ENCODE measurements at places on chromosomes 12 and 14. TPM values are rescaled to one million over a fixed set of nuclear protein-coding genes. Genes with fewer than 3 reads are reported as not detected.

Gene SLC5A8
- total RNA-seq: not detected

Gene ETFBKMT
- total RNA-seq: 3.3 TPM

Gene SLC25A47
- total RNA-seq: not detected

Gene AJUBA
- total RNA-seq: 6.0 TPM

Gene FAM181A
- total RNA-seq: not detected

Gene RFX4
- total RNA-seq: 0.13 TPM

Gene RFLNA
- not detected for total RNA-seq

Gene GLIPR1L1
- not detected for total RNA-seq

Gene LALBA
- total RNA-seq: not detected

Gene HHIPL1
- 3.8 TPM for total RNA-seq

DNA sequence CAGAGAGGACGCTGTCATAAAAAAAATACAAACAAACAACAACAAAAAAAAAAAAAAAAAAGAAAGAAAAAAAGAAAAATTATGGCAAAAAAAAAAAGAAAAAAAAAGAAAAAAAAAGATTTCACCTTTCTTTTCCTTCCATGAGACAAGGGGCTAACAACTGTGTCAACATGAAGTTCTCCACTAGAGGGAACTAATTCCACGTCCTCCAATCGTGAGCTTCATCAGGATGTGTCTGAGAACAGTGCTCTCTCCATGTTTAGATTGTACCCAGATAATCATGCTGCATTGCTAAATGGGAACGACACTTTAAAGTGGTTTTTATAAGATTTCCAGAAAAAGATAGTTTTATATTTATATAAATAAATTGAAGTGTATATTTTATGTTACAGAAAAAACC lies 96.2 kb upstream of the PTPRB start:
- DNase-seq: no peak

GRCh38 chr14:22289570-22289969 lies 299.5 kb downstream of the DAD1 start:
- no peak for DNase-seq

- DNase-seq: peak; percentile 16
These were observed 82.7 kb downstream of the C14orf132 start for GRCh38 chr14:96121660-96122395.

DNA sequence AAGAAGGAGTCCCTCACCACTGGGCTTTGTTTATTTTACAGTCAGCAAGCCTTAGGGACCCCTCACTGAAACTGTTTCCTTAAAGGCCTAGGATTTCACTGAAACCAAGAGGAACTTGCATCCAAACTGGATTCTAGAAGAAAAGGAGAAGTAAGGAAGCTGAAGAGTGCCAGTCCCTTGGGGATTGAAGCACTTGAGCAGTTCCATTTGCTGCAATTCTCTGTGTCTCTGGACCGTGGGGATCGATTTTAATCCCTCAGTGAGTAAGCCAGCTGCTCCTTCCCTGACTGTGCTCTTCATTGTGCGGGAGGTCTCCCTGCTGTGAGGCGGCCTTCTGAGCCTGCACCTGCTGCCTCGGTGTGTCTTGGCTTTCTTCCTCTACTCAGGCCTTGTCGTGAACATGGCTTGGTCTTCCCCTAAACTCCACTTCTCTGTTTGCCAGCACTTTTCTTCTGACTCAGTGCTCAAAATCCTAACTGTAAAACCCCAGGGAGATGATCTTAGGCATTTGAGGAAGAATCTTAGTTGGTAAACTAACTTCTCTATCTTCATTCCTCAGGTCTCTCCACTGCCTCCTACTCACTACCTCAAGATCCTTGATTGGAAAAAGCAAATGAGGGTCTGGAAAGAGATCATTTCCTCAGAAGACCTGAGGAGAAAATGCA lies 132.6 kb downstream of the SLC38A6 start:
- DNase-seq: no peak

DNA sequence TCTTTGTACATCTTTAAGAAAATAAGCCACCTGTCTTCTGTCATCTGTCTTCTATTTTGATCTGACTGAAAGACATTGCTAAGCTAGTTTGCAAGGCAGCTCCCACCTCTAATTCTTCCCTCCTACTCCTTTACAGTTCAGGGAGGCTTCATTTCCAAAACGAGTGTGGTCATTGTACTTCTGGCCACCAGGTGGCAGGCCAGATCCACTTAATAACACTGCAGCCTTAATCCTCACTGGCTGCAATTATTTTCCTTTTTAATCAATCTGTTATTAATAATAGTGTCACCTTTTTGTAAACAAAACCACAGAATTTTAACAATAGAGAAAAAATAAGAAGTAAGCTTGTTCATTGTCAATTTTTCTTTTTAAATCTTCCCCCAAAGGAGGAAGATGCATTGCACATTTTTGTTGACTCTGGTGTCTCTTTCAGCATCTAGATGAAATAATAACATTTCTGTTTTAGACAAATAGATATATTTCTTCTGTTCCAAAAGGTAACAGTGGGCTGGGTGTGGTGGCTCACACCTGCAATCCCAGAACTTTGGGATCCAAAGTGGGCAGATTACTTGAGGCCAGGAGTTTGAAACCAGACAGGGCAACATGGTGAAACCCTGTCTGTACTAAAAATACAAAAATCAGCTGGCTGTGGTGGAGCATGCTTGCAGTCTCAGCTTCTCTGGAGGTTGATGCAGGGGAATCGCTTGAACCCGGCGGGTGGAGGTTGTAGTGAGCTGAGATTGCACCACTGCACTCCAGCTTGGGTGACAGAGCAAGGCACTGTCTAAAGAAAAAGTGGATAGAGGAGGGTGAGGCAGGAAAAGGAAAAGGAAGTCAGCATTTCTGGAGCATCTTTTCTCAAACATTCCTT lies 23.3 kb downstream of the GABARAPL1 start:
- no peak for DNase-seq

- no peak for DNase-seq
These were observed 236.6 kb downstream of the C12orf75 start for GRCh38 chr12:105567061-105567460.

DNA sequence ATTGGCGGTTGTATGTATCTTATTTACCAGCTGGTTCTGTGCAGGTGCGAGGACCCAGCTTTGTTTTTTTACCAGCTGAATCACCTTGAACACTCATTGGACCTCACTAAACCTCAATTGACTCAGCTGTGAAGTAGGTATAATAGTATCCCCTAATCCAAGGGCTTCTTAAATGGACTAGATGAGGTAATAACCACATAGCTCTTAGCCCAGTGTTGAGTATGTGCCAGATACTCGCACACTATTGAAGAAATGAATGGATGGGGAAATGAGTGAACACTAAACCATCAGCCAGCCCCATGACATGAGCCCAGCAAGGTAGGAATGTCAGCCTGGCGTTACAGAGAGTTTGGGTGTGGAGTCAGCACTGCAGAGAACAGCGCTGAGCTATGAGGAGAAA lies 79.7 kb downstream of the RIMBP2 start:
- DNase-seq: no peak

GRCh38 chr12:123363740-123364531 lies 711 bp downstream of the SBNO1 start:
- no peak for DNase-seq

DNA sequence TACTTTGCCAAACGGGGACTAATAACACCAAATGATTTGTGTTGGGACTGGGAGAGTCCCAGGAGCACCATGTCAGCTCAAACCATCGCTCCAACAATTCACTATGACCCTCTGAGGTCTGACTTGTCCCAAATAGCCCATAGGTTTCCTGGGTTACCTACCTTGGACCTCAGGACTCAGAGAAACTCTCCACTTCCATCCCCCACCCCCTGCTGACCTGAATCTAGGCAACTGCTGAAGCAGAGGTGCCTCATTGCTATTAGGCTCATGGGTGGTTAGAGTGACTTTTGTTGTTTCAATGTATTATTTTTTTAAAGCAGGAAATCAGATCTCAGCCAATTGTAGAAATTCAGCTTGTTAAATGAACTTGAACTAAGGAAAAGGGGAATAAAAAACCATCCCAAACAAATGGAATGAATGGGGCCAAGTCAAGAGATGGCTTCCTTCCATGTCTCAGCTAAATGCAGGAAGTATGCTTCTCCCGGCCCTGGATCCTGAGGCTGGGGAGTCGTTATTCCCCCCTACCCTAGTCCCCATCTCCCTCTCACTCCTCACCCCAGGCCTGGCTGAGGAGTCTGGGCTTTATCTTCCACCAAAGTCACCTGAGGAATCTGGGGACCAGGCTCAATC lies 80.9 kb upstream of the SLC24A4 start:
- no peak for DNase-seq

GRCh38 chr12:43805149-43805859 lies 813 bp downstream of the TWF1 start:
- no peak for DNase-seq

- DNase-seq: no peak
These were observed 65.7 kb downstream of the STAB2 start for GRCh38 chr12:103652808-103653207.

DNA sequence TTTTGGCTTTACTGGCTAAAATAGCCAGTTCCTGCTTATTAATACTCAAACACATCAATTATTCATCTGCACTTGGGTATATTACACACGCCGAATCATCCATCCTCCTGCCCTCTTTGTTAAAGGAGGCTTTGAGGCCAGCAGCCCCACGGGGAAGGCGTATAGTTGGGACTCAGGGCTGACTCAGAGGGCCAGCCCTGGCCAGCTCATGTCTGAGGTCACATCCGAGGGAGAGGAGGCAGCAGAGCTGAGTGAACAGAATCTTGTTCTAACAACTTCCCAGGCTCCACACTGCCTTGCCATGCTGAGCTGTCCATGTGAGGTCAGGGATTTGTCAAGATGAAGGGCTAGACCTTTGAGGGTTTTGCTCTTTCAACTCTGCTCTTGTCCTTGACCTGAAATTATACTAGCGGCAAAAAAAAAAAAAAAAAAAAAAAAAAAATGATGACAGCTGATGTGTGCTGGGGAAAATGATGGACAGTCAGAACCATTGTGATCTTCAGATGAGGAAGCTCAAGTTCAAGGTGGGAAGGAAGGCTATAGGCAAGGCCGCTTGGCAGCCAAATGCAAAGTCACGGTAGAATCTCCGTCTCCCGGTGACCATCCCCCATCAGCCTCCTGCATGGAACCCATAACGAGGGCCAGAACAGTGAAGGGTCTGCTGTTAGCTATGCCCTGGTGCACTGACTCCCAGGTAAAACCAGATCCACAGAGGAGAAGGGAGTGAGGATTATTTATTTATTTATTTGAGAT lies 12.5 kb upstream of the MARK3 start:
- no peak for DNase-seq

- DNase-seq: no peak
These were observed 120.1 kb downstream of the SMOC1 start for GRCh38 chr14:69999261-69999674.

- DNase-seq: no peak
These were observed 21.7 kb downstream of the CAPRIN2 start for GRCh38 chr12:30732954-30733637.

DNA sequence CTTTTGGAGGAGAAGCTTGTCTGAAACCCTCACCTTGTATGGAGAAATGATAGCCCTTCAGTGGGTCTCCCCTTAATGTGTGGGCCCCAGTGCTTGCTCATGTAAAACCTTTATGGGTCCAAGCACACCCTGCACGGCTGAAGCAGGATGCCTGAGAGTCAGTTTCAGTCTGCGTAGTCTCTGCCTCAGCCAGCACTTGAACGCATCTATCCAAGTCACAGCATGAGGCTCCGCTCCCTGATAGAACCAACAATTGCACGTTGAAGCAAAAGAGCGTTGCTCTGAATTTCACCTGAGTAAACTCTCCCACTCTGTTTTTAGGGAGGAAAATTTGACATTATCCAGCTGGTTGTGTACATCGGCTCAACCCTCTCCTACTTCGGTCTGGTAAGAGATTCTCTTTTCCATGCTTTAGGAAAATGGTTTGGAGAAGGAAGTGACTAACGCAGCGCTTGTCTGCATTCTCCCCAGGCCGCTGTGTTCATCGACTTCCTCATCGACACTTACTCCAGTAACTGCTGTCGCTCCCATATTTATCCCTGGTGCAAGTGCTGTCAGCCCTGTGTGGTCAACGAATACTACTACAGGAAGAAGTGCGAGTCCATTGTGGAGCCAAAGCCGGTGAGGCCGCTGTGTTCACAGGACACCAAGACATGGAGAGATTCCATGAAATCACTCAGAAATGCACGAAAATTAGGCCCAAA lies 33.0 kb upstream of the P2RX4 start:
- DNase-seq: no peak

- no peak for DNase-seq
These were observed 14.1 kb upstream of the GRIP1 start for GRCh38 chr12:66692986-66693385.

DNA sequence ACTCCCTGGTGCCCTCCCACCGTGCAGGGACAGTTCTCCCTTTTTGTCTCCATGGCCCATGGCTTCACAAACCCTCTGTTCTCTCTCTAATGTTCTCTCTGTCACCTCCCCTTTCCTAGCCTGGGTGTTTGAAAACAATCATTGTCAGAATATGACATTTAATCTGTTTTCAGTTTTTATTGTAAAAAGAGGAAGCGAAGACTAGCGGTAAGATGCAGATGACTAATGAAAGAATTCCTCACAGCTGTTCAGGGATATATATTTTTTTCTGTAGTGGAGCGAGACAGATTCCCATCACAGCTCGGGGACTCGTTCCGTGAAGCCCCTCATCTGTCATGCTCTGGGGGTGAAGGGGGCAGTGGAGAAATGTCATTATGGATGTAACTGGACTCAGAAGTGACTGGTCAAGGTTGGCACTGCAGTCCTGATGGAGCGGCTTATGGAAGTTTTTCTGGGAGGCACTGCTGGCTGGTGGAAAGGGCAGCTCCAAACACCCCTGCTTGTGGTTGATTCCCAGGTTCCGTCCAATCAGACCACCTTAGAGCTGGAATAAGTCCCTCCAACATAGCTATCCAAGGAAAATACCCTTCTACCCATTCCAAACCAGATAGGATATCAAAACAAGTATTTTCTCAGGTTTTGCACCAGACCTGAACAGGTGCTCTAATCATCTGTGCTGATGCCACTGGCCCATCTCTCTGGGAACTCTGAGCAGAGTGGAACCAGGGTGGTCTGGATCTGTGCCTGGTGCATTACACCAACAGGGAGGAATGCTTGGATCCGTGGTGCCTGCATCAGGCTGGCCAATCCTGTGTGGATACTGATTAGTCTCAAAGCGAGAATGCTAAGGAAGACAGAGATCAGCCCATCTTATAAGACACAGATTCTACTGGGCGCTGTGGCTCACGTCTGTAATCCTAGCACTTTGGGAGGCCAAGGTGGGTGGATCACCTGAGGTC lies 84.7 kb downstream of the GPATCH2L start:
- no peak for DNase-seq

DNA sequence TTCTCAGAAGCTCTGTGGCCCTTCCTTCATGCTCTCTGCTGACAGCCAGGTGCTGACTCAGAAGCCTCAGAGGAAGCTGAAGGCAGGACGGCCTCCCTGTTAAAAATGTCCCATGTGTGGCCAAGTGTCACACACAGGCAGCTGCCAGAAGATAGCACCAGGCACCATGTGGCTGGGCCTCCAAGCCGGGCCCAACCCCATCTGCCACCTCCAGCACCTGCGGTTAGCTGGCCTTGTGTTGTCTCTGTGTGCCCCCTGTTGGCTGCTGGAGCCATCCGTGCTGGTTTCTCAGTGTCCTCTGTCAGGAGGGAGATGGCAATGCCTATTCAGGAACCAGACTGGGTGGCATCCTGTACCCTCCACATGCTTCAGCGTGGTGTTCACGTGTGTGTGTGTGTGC lies 63.2 kb downstream of the TSPAN11 start:
- no peak for DNase-seq

Data from mesenteric fat pad (tissue), 1 donor.